A549 treated with ZK216348 at 1 μM for 4 hours (cell line): ENCODE measurements at places on chromosomes 1 and 21. TPM values are rescaled to one million over a fixed set of nuclear protein-coding genes. Genes with fewer than 3 reads are reported as not detected.

The RPTN gene
- total RNA-seq, result 0.07 TPM in 1 of 5 replicates, not detected in the others

The DENND2D gene
- total RNA-seq, result 1.6 to 2.2 TPM (median 1.7 TPM) in 5 replicates

The CSMD2 gene
- not detected in 5 replicates for total RNA-seq

The ZNF695 gene
- 2.1 to 3.4 TPM (median 2.7 TPM) in 5 replicates for total RNA-seq

The TAS1R1 gene
- not detected in 5 replicates for total RNA-seq

The CD5L gene
- not detected in 5 replicates for total RNA-seq

The PHC2 gene
- 84.5 to 103 TPM (median 95.4 TPM) in 5 replicates for total RNA-seq
